ENCODE measurements at places on chromosomes 16 and 17. TPM values are rescaled to one million over a fixed set of nuclear protein-coding genes. Genes with fewer than 3 reads are reported as not detected.

Gene FSCN2
- 0.88 TPM for total RNA-seq

Gene FZD2
- 5.6 TPM for total RNA-seq

Gene CDRT4
- total RNA-seq: 1.8 TPM

Gene KCTD19
- under 0.01 TPM for total RNA-seq

Gene ABCC12
- total RNA-seq: not detected

Gene KRT32
- total RNA-seq: not detected

Gene IGF2BP1
- not detected for total RNA-seq

Gene CCL18
- total RNA-seq: 0.66 TPM

Gene FBXW10B
- 0.34 TPM for total RNA-seq

Gene FOXJ1
- not detected for total RNA-seq

Gene CBLN1
- total RNA-seq: 2.9 TPM

Gene RSKR
- 9.0 TPM for total RNA-seq

Gene CRYBA1
- not detected for total RNA-seq

Gene EPX
- not detected for total RNA-seq

Gene ZMYND15
- 4.6 TPM for total RNA-seq

Gene MSLN
- total RNA-seq: 0.82 TPM

Gene ABCC11
- not detected for total RNA-seq

Gene RBFOX1
- total RNA-seq: not detected

Gene PRRT2
- total RNA-seq: not detected

Gene ABI3
- total RNA-seq: 6.6 TPM

Gene ANKRD40CL
- not detected for total RNA-seq

Gene SDR42E2
- 0.22 TPM for total RNA-seq

Gene NACA2
- total RNA-seq: not detected

Gene HSF4
- 26.6 TPM for total RNA-seq

Gene TLCD2
- total RNA-seq: 6.3 TPM

Gene PLA2G10
- total RNA-seq: not detected

Gene CMC2
- 34.7 TPM for total RNA-seq

Gene CCL22
- total RNA-seq: 3.9 TPM

Gene DNASE1L2
- 0.34 TPM for total RNA-seq
